Stimulated activated CD4-positive, alpha-beta T cell treated with anti-CD3 and anti-CD28 coated beads, TNF-alpha, amount 100 ng/mL, for 1 hour (primary cell): ENCODE measurements at places on chromosomes 5 and 9.

- no peak for DNase-seq
Measured at GRCh38 chr9:30058463-30058862, 2326.0 kb upstream of the ACO1 start.

DNA sequence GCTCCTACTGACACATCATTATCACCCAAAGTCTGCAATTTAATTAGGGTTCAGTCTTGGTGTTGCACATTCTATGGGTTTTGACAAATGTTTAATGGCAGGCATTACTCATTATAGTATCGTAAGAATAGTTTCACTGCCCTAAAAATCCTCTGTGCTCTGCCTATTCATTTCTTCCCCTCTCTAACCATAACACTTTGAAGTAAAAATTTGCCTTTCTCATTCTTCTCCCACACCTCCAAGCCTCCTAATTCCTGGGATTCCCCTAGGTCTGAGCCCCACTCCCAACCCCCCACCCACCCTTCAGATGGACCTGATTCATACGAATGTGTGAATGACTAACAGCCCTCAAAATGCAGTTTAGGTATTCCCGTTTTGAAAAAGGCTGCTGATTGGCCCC, 18.4 kb downstream of the ENC1 start:
- DNase-seq = no peak

GRCh38 chr5:32332966-32333365, 20.2 kb upstream of the MTMR12 start:
- DNase-seq = no peak

GRCh38 chr5:139762615-139763170, 32.9 kb upstream of the PSD2 start:
- no peak for DNase-seq

DNA sequence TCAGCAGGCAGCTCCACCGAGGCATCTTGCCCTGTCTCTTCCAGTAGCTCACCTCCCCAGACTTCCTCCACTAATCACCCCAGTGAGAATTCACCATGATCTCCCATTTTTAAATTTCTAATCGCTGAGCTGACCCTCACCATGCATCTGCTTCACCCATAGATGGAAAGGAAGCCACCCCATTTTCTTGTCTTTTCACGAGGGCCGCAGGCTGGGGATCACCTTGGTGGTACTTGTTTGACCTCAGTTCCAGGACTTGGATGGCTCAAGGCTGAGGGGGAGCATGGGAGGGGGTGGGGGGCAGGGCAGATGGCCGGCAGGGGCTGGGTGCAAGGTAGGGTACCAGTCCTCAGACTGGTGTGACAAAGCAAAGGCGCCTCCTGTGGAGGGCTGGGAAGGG, 3.6 kb downstream of the PROP1 start:
- DNase-seq = no peak

- DNase-seq = no peak
Measured at GRCh38 chr5:96975656-96976055, 39.8 kb downstream of the LNPEP start.

- no peak for DNase-seq
Measured at GRCh38 chr9:108850293-108850897, 5.4 kb downstream of the ACTL7B start.

DNA sequence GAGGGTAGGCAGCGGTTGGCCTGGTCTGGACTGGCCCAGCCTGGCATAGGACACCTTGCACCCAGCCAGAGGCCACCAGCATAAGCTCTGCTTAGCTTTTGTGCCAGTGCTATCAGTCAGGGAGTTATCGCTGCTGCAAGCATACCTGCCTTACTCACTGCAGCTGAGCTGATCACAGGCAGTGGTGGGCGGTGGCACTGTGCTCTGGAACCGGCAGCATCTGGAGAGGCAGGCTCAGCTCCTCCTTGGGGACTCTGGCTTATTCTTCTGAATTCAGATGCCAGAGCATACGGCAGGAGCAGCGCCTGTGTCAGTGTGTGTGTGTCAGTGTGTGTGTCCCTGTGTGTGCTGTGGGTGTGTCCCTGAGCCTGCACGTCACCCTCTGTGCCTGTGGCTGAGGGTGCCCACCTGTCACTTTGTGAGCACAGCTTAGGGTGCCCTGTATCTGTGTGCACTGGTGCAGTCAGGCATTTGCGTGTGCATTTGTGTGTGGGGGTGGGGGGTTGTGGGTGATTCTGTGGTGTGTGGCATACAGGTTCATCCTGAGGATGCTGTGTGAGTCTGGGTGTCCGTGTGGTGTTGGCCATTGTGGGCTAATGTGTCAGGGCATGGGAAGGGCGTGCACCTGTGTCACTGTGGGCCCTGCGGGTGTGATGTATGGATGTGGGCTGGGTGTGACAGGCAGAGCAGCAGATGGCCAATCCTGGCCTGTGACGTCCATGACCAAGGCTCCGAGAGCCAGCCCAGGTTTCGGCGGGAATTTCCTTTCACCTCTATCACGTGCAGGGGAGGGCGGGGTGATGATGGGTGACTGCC, 23.5 kb downstream of the LMX1B start:
- DNase-seq = no peak

- DNase-seq = no peak
Measured at GRCh38 chr9:89801742-89802670, 197.2 kb downstream of the GADD45G start.

DNA sequence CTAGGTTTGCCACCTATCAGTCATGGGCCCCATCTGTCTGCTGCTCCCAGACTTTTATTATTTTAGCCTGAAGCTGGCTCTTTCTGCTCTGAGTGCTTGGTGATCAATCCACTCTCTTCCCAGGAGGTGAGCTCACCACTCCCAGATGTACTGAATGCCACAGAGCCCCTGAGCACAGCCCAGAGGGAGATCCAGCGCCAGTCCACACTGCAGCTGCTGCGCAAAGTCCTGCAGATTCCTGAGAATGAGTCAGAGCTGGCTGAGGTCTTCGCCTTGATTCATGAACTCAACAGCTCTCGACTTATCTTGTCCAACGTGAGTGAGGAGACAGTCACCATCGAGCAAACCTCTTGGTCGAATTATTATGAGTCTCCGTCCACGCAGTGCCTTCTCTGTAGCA, 36.0 kb downstream of the HMGXB3 start:
- DNase-seq = no peak

DNA sequence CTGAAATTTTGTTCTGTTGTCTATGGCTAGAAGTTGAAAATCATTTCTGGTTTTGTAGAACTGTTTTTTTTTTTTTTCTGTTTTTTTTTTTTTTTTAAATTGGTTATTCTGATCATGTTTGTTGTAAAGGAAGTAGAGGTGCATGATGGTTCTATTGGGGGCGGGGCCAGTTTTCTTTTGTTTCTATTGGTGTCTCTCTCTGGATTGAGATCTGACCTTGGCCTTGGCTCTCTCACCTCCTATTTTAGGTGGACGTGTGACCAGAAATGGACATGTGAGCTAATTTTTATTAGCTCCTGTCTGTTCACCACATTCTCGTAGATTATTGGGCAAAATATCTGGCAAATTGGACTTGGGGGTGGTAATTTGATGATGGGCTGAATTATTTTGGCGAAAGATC, 3.2 kb downstream of the ZNF618 start:
- no peak for DNase-seq

DNA sequence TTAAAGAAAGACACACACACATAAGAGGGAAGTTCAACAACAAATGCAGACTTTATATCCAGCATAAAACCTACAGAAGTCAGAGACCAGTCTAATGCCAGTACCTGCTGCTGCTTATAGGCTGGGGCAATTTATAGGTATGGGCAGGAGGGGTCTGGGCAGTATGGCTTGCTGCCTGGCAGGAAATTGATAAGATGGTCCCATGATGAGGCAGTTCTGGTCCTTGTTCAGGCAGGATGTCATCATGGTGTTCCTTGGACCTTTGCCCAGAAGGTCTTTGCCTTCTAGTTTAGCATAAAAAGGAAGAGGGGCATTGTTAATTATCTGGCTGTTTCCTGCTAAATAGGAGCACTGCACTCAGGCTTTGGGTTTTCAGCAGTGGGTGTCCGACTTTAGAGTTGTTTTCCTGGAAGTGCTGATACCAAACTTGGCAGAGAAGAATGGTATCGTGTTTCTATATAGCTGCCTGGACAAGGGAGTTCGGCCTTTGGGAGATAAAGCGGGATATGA, 10.4 kb upstream of the PDCD1LG2 start:
- DNase-seq = no peak

- no peak for DNase-seq
Measured at GRCh38 chr5:106522296-106522695, 1148.4 kb downstream of the EFNA5 start.

DNA sequence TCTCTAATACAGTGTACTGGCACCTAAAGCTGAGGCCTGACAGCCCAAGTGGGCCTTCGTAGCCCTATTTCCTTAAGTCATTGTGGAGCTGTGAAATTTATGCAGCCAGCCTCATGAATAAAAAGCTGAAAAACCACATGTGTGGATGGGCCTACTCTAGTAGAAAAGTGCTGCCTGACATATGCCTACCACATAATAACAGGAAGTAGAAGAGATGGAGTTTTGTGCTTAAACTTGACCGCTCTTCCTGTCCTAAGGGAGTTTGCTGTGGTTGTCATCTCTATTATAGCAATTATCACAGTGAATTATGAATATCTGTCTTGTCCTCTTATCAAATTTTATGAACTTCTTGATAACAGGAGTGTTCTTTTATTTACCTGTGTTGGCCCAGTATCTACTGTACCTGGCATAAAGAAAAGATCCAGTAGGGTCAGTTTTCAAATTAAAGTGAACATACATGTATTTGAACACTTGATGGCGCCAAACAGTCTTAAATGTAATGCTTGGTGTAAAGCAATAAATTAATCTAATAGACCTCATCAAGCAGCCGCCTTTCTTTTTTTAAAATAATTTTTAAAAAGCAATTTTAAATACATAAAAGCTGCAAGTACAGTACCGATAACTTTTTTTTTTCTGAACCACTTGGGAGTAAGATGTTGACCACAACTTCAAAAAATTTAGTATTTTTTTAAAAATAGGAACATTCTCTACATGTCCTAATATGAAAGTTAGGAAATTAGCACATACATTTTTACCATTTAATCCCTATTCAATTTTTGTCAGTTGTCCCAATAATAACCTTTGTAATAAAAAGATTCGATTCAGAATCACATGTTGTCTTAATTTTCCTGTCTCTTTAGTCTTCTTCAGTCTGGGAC, 51.0 kb downstream of the FKTN start:
- no peak for DNase-seq

DNA sequence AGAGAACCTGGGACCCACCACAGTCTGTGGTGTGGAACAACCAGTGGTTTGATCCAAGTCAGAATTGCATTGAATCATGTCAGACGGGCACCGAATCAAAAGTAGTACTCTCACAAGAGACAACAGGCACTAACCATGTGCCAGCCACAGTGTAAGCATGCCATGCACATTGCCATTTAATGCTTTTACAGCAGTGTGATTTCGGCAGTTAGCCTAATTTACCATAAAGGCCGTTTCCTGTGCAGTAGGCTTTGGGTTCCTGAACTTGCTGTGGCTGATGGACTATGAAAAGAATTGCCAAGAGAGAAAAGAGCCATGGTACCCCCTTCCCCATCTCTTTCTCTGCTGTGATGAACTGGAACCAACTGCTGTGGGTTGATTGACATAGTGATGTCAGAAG, 540.6 kb downstream of the EBF1 start:
- DNase-seq = no peak
